Colonic mucosa (tissue), 4 donors: ENCODE measurements at places on chromosomes 7 and 10.

DNA sequence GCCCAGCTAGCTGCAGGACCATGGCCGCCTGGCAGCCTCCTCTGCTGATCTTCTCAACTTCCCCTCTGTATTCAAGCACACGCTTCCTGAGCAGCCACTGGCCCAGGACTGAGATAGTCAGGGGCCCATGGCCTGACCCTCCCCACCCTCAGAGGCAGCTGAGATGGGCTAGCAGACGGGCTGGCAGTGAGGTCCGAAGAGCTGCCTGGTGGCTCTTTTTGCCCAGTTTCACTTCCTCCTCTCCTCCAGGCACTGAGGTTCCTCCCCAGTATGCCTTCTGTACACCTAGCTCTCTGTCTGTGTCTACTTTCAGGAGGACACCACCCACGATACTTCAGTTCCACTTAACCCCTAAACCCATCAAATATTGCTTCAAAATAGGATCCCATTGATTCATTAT is 395.6 kb downstream of the TNS3 start:
- H3K4me1 ChIP-seq: peaks cover 5% of the 10 kb centered on the region
- H3K27ac ChIP-seq: no peak overlapping the region
- DNase-seq: no peak
- no peaks in the 10 kb centered on the region for H3K27me3 ChIP-seq
- H3K36me3 ChIP-seq: no peaks in the 10 kb centered on the region

DNA sequence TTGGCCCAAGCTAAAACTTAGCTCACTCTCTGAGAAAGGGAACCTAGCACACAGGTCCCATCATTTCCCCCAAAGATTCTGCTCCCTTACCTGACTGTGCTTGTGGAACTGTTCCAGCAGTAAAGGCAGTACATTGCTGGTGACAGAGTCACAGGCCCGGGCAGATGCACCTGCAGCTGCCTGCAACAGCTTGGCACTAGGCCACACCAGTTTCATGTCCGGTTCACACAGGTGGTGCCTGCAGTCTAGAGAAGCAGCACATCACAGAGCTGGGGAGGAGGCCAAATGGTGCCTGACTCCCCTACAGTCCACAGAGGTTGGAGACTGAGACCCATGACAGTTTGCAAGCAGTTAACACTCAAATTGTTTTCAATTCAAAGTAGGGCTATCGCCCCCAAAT is 22.2 kb downstream of the ZDHHC16 start:
- H3K36me3 ChIP-seq: peaks cover 18% of the 10 kb centered on the region
- H3K27ac ChIP-seq: no peak overlapping the region
- no peaks in the 10 kb centered on the region for H3K4me1 ChIP-seq
- no peak for DNase-seq
- no peaks in the 10 kb centered on the region for H3K27me3 ChIP-seq

- no peaks in the 10 kb centered on the region for H3K36me3 ChIP-seq
- H3K27ac ChIP-seq: no peak overlapping the region
- H3K4me3 ChIP-seq: no peak overlapping the region
- H3K4me1 ChIP-seq: no peaks in the 10 kb centered on the region
These were observed 25.8 kb downstream of the BRAF start for GRCh38 chr7:140898786-140899536.

DNA sequence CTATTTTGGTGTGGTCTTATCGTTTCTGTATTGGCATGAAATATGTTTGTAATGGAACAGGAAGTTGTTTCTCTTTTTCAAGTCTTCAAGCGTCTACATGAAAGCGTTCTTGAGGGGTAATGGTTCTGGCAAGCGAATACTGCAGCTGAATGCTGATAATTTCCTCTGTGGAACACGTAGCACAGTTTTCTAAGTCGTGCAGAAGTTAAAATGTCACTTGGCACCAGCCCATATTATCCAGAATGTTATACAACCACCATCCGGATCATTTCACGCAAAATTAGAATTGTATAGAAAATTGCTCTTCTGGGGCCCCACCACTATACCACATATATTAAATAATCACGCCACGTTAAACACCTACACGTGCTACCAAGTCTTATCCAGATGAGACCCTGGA is 354.3 kb downstream of the CALN1 start:
- H3K36me3 ChIP-seq: no peaks in the 10 kb centered on the region
- DNase-seq: no peak
- no peak overlapping the region for H3K4me3 ChIP-seq

- no peak for DNase-seq
- no peak overlapping the region for H3K4me3 ChIP-seq
- no peaks in the 10 kb centered on the region for H3K4me1 ChIP-seq
- no peaks in the 10 kb centered on the region for H3K27me3 ChIP-seq
These were observed 239.7 kb upstream of the LRGUK start for GRCh38 chr7:133887459-133887858.

DNA sequence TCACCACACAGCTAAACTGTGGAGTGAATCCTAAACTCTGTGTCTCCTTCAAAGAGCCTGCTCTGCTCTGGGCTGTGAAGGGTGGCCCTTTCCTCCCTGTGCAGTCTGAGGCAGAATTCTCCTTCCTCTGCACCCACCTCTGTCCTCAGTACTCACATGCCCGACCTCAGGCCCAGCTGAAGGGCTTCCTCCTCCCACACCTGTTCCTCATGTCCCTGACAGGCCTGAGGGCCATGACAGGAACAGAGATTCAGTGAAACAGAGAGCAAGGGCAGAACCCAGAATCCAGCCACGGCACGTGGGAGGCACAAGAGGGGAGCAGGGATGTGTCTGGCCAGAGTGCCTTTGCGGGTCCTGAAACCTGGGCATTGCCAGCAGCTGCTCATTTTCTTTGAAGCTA is 13.9 kb downstream of the CREB3L2 start:
- H3K4me1 ChIP-seq: peaks cover 11% of the 10 kb centered on the region
- H3K27ac ChIP-seq: peak overlapping the region; percentile 73
- H3K27me3 ChIP-seq: no peaks in the 10 kb centered on the region
- no peaks in the 10 kb centered on the region for H3K36me3 ChIP-seq

DNA sequence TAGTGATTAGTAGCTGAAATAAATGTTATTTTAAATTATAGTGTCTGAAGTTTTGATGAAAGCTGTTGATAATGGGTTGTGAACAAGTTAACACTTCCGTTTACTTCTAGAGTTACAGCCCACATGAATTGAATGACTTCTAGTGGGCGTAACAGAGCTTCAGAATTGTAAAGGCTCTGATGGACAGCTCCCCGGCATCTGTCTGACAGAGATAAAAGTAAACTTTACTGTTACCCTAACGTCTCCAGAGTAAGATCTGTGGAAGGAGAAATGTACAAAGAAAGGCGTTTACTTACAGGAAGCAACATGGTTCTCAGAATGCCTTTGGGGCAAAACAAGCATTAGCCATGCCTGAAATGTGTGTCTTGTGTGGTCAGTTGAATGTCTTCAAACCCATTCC is 124.4 kb downstream of the ADARB2 start:
- H3K27ac ChIP-seq: no peak overlapping the region
- DNase-seq: no peak
- no peaks in the 10 kb centered on the region for H3K36me3 ChIP-seq
- no peaks in the 10 kb centered on the region for H3K4me1 ChIP-seq

DNA sequence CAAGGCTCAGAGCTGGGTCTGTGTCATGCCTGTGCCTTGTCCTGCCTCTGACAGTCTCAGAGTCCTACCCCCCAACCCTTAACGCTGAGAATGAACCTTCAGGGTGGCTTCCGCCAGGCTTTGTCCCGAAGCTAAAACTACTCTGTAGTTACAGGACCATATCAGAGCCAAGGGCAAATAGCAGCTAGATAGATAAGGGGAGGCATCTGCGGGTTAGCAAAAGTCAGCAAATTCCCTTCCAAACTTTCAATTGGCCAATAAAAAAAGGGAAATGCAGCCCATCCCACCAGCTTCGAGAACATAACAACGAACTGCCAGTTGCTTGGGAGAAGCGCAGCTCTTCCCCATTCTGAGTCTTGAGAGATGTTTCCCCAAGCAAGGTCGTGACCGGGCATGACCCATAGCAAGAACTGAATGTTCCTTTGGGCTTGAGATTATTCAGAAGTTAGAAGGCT is 17.7 kb downstream of the CCL24 start:
- H3K4me3 ChIP-seq: no peak overlapping the region
- DNase-seq: peak; percentile 27
- no peak overlapping the region for H3K27ac ChIP-seq

DNA sequence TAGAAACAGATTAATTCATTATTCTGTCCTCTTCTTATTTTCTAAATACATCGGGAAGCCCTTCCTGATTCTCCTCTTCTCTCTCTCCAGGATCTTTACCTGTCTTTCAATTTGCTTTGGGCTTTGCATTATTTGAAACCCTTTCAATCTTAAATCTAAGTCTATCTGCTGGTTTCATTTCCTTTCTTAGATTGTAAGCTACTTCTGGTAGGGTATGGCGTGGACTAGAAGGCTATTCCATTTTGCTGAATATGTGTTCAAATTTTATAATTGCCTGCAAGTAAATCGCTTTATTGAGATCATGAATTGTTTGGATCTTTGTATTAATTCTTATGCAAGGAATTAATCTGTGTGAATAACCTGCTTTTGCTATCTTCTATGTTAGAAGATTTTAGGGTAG is 11.1 kb downstream of the STAM start:
- H3K27ac ChIP-seq: no peak overlapping the region
- no peak for DNase-seq
- H3K27me3 ChIP-seq: no peaks in the 10 kb centered on the region
- H3K4me3 ChIP-seq: no peak overlapping the region

DNA sequence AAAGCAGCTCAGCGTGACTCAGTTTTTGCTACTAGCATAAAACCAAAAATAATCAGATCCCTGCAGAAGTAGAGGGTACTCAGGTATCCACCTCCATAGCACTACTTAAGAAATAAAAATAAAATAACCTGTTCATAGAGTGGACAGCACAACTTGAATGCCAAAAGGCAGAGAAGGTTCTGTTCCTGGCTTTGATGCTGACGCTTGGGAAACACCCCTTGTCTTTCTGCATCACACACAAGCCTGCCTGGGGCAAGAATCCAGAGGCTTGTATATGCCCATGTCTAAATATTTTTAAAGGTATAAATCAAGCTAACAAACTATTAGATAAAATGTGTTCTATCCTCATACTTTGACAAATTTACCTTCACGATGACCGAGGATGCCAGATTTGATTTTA is 207.3 kb downstream of the KIAA1217 start:
- H3K27ac ChIP-seq: peak overlapping the region; percentile 74
- no peaks in the 10 kb centered on the region for H3K27me3 ChIP-seq
- no peak for DNase-seq

DNA sequence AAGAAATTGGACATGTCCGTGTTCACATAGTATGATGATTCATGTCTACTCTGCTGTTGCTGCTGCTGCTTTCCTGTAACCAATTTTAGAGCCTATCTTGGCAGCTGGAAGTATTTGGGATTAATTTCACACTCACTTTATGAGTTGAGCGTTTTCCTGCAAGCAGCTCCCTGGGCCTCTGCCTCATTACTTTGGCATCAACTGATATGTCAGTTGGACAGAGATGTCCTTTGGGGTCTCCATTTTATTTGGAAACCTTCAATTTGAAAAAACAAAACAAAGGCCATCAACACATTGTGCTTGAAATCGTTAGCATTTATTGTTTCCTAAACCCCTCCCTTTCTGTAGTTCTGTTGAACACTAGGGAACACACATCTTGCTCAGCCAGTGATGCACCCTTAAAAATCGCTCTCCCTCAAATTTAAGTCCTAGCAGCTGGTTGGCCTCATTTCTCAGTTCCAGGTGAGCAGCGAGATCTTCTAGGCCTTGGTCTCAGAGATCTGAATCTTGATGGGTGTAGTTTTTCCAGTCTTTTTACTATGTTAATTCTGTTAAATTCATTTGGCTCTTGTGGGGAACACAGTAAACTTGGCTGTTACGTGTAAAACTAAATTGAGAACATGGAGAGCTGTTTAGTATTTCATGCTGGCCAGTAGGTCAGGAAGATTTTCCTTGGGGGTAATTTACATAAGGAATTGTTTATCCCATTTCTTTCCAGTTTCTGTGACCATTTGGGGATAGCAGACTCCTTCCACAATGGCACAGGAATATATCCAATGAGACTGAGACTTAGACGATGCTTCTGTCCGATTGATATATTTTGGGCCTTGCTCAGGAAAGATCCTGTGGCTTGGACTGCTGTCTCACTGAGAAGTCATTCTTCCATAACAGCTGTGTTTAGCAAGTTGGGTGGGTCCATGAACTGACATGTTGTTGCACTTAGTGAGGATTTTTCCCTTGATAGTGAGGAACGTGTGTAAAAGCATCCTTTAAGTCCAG is 371.6 kb downstream of the BBS9 start:
- H3K27me3 ChIP-seq: no peaks in the 10 kb centered on the region
- no peaks in the 10 kb centered on the region for H3K36me3 ChIP-seq
- H3K27ac ChIP-seq: no peak overlapping the region
- no peak for DNase-seq
- no peaks in the 10 kb centered on the region for H3K4me1 ChIP-seq
- H3K4me3 ChIP-seq: no peak overlapping the region
